ENCODE measurements at places on chromosomes 2 and 18.
A peak's percentile ranks its signal among the peaks of the same experiment; 100 is the strongest.

- ATAC-seq, result no peak
Observed at GRCh38 chr2:110216803-110217202, 4.5 kb upstream of the MTLN start.

DNA sequence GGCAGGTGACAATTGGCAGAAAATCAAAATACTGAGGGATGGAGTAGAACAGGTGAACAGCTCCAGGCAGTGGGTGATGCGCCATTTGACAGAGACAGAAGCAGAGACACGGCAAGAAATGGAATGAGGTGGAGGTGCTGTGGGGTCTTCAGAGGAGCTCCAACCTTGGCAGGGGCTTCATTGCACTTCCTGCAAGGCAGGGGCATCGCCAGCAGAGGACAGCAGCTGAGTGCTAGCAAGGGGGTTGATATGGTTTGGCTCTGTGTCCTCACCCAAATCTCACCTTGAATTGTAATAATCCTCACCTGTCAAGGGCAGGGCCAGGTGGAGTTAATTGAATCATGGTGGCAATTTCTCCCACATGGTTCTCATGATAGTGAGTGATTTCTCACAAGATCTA lies 42.8 kb downstream of the CCDC68 start:
- no peak for ATAC-seq

DNA sequence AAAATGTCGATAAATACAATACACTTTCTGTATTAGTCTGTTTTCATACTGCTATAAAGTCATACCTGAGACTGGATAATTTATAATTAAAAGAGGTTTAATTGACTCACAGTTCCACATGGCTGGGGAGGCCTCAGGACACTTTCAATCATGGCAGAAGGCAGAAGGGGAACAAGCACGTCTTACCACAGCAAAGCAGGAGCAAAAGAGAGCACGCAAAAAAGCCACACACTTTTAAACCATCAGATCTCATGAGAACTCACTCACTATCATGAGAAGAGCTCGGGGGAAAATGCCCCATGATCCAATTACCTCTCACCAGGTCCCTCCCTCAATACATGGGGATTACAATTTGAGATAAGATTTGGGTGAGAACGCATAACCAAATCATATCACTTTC lies 256.7 kb downstream of the ANAPC1 start:
- ATAC-seq, result no peak

GRCh38 chr2:23091900-23092299 lies 293.1 kb upstream of the KLHL29 start:
- ATAC-seq, result no peak

DNA sequence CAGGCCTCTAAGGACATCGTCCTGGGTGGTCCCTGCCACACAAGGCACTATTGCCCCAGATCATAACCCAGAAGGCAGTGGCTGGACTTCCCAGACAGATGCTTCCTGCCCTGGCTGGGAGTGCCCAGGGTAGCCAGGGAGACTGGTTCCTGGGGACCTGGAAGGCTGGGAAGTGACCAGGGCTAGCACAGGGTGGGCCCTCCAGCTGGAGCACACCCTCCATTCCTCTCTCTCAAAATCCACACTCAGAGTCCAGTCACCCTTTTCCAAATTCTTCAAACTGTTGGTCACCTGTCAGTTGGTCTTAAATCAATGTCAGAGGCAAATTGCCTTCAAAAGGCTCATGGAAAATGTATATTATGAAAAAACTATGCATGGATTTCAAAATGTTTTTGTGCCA lies 11.6 kb upstream of the TUBB6 start:
- peak; percentile 53 for ATAC-seq

GRCh38 chr2:239455436-239456203 lies 54.8 kb upstream of the HDAC4 start:
- no peak for ATAC-seq

DNA sequence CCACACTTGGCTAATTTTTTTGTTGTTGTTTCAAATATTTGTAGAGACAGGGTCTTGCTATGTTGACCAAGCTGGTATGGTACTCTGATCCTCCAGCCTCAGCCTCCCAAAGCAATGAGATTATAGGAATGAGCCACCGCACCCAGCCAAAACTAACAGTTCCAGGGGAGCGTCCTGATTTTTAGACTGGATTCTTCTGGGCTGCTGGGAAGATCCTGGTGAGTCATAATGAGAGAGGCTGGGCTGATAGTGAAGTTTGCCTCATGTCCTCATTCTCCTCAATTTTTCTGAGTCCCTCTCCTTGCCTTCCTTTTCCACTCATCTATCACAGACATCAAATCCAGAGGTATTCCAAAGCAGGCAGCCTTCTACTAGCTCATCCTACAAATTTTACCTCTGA lies 81.3 kb downstream of the VSNL1 start:
- no peak for ATAC-seq

DNA sequence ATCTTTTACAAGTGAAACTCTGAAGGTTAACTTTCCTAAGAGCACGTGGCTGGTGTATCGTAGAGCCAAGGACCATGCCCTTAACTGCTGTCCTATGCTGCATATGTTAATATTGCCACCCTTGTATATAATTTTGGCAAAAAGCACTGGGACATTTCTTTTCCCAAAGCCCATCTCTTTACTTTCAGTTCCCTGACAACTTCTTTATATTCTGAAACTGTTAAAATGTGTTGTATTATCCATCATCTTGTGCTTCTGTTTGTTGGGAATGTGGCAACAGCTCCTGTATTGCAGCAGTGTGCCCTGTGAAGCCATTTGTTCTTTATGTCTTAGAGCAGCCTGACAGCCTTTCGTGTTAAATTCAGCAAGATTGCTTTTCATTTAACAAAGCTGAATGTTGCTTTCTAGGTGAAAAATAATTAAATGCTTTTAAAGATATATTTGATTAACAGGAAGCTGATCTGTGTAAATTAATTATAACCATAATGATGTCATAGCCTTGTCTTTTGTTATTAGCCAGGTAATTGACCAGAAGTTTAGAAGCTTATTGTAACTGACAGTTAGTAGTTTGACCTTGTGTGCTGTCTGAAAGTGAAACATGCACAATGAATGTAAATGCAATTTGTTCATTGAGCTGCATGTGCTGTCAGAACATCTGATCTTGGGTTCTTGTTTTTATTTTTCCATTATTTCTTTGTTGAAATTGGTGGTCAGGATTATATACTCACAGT lies 9.7 kb downstream of the RHBDD1 start:
- ATAC-seq, result no peak

GRCh38 chr2:102258025-102258385 lies 53.4 kb upstream of the IL1RL1 start:
- ATAC-seq, result no peak

DNA sequence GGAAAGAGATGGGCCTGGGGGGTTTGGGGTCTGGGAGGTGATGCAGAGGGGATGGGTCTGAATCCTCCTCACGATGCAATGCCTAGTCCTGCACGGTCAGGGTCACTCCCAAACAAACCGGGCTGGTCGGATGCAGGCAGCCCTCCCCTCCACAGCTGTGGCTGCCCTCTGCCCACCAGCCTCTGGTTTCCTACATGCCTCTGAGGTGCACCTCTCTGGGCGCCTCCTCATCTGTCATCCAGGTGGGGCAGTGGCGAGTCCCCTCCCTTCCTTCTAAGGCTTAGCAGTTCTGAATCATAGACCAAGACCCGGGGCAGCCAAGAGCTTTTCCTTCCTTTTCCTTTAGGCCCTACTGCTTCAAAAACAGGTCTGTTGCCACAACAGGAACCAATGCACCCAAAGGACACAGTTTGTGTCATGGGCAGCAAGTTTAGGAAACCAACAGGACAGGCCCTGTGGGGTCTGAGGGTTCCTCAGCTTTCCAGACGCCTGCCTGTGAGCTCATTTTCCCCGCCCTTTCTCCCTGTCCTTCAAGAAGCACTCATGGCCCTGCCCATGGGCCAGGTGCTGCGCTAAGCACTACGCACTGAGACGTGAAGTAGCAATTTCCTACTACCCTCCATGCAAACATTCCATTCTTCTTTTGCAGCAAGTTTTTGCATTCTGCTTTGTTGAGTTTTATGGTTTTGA lies 6.5 kb upstream of the MAL start:
- ATAC-seq, result no peak

- no peak for ATAC-seq
Observed at GRCh38 chr2:47907039-47907781, 912 bp upstream of the FBXO11 start.

- no peak for ATAC-seq
Observed at GRCh38 chr2:143463719-143464118, 334.5 kb downstream of the ARHGAP15 start.

GRCh38 chr2:98815795-98816194 lies 84.9 kb upstream of the MGAT4A start:
- ATAC-seq, result no peak

GRCh38 chr2:28694364-28694763 lies 57.3 kb upstream of the PPP1CB start:
- ATAC-seq, result no peak

GRCh38 chr18:1246827-1247226 lies 342.2 kb downstream of the ADCYAP1 start:
- ATAC-seq, result no peak

DNA sequence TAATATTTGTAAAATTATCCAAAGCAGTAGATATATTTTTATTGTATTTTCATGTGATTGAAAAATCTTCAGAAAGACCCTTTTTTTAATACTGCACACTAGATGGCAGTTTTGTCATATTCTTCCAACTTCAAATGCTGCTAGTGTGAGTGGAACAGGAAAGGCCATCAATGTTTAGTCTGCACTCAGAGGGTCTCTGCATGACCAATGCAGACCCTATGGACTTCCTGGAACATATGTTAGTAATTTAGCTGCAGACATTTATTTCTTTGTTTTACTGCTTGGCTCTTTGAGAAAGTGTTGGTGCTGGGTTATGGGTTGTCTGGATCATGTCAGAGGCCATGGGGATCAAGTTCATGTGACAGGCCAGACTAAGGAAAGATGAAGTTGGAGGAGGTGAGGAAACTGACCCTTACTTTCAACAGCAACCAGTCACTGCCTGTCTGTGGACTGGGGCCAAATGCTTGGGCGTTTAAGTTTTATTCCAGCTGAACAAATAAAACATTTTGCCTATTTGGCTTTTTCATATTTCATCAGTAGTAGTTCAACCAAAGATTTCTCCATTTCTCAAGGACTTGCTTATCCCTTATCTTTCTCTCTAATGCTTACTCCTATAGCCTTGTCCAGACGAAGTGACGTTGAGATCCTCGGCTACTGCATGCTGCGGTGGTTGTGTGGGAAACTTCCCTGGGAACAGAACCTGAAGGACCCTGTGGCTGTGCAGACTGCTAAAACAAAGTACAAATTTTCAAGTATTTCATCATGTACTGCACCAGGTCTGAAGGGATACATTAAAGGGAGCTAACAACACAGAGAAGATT lies 84.8 kb downstream of the VRK2 start:
- no peak for ATAC-seq

DNA sequence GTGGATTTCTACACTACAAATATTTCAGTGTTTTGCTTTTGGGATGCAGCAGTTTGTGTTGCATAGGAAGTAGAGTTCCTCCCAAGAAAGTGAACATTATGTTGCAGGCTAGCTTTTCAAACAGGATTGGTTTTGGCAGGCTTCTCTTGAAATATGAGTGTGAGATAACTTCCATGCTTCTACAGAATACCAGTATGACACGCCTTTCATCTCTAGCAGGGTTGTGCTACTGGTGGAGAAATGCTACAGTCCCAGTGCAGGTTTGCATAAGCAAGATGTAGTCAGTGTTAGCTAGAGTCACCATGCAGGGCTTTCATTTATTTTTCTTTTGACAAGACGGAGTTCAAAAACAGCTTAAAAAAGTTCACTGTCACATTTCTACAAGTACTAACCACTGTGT lies 17.1 kb upstream of the CAVIN2 start:
- no peak for ATAC-seq

DNA sequence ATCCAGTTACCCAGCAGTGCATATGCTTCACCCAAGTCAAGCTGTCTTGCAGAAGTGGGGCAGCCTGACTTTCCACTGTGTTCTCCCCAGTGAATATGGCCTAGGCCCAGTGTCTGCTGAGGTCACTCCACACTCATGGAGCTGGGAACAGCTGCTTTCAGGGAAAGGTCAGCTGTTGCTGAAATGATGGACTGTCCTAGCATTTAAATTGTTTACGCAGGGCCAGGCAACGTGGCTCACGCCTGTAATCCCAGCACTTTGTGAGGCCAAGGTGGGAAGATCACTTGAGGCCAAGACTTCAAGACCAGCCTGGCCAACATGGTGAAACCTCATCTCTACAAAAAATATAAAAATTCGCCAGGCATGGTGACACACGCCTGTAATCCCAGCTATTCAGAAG lies 86.5 kb downstream of the LIPG start:
- ATAC-seq, result peak; percentile 59

GRCh38 chr18:5853253-5853652 lies 42.1 kb downstream of the TMEM200C start:
- ATAC-seq, result no peak

GRCh38 chr2:155412598-155412997 lies 714.1 kb downstream of the KCNJ3 start:
- no peak for ATAC-seq

- no peak for ATAC-seq
Observed at GRCh38 chr2:104804148-104804890, 49.6 kb upstream of the POU3F3 start.

- ATAC-seq, result no peak
Observed at GRCh38 chr2:57497489-57498096, 549.0 kb upstream of the VRK2 start.

- no peak for ATAC-seq
Observed at GRCh38 chr2:49754381-49754780, 600.1 kb upstream of the FSHR start.

GRCh38 chr2:127552336-127552735 lies 16.9 kb downstream of the MYO7B start:
- no peak for ATAC-seq

DNA sequence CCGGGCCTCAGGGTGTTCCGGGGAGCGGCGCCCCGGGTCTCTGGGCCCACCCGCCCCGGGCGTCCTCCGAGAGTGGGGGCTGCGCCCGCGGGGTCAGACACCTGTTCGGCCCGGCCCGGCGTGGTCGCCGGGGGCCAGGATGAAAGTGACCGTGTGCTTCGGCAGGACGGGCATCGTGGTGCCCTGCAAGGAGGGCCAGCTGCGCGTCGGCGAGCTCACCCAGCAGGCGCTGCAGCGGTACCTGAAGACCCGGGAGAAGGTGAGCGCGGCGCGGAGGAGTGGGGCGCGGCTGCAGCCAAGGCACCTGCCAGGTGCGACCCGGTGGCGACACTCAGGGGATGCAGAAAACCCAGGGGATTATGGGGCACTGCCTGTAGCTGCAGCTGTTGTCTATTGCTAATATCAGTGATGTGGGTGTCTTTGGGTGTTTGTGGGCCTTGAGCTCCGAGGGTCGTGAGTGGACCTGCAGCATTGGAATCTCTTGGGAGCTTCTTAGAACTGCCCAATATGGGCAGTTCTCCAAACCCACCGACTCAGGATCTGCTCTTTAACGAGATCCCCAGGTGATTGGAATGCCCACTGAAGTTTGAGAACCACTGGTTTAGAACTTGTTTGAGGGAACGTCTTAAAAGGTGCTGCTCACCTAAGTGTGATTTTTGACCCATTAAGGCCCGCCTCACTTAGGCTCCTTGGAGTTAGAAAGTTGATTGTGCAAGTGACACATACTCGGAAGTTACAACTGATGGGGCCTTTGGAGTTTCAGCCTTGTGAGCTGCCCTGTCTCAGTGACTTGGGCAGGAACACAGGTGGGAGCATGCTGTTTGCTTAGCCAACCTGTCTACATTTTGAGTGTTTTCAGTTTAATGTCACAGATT lies 823 bp downstream of the PARD3B start:
- no peak for ATAC-seq
